Stimulated activated CD4-positive, alpha-beta T cell treated with anti-CD3 and anti-CD28 coated beads, Interleukin-4, amount 100 ng/mL, for 48 hours (primary cell): ENCODE measurements at places on chromosomes 2 and 18.

- peak; percentile 60 for DNase-seq
Observed at GRCh38 chr18:48777026-48777743, 173.6 kb downstream of the SMAD7 start.

GRCh38 chr2:238005528-238005927, 38.7 kb downstream of the UBE2F start:
- no peak for DNase-seq

- DNase-seq, result no peak
Observed at GRCh38 chr2:207869784-207870778, 100.4 kb upstream of the FZD5 start.

GRCh38 chr18:61752973-61753372, 139.8 kb downstream of the RNF152 start:
- DNase-seq, result no peak

GRCh38 chr18:13381944-13382365, 163.4 kb downstream of the LDLRAD4 start:
- no peak for DNase-seq

DNA sequence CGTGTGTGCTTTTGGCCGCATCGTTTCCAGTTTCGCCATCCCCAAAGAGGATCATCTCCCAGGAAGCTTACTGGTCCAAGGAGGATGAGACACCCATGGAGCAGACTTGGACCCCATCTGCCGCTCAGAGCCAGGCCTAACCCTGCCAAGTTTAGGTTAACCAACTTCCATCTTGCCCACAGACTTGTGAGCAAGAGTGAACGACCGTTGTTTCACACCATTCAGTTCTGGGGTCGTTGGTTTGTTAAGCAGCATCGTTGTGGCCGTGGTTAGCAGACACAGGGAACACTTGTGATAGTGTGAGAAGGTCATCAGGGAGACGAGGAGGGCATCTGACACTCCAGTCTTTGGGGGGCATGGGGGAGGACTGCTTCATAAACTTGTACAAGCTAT, 15.1 kb downstream of the IL1R2 start:
- DNase-seq, result no peak

DNA sequence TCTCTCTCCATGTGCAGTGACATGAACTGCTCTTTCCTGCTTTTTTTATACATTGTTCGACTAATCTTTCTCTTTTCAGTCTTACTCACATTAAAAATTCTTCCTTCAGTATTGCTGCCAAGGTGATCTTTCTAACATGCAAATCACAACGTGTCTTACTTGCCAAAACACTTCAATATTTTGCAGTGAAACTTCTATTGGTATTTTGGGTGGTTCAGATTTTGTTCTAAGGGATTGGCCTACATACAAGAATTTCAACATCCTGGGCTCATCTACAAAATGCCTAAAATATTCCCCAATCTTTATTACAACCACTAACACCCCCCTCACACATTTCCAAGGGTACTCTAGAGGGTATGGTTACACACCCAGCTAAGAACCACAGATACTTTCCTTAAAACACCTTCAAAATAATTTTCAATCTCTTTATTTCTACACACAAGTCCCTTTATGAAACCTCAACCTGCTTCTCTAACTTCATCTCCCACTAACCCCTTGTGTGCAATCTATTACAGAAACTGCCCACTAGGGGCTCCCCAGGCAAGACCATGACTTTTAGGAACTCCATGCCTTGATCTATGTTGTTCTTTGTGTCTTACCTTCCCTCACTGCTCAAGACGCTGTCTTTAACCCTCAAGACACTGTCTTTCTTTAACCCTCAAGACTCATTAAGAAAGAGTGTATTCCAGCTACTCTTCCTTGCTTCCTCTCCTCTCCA, 50.9 kb downstream of the COL3A1 start:
- no peak for DNase-seq

DNA sequence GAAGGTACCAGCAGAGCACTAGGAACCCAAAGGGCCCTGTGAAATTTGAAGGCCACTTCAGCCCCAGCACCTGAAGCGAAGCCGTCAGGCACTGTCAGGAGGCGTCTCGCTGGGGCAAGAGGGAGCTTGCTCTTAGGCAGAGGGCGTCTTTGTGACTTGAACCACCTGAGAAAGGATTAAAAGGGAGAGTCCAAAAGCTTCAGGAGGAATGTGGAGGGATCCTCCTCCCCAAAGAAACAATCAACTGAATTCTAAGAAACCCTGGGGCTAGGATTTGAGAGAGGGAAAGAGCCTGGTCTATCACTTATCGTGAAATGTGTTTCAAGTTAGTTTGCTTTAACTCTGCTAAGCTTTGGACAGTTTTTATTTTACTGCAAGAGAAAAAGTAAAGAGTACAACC, 324.9 kb upstream of the SOX11 start:
- no peak for DNase-seq

DNA sequence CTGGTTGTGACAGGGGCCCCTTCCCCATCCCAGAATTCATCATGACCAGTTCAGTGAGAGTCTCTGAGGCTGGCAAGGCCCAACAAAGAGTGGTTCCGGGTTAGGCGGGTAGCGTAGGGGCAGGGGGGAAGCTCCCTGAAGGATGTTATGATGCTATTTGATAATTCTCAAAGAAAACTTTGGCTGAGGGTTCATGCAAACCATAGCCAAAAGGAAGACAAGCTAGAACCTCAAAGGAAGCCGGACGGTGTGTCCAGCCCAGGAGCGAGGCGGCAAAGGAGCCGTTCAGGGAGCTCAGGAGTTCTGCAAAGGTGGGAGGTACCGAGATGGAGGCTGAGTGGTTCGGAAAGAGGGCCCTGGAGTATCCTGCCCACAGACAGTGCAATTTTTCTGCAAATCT, 226.8 kb upstream of the RAB6C start:
- no peak for DNase-seq

GRCh38 chr2:60438653-60439052, 114.8 kb downstream of the BCL11A start:
- no peak for DNase-seq

DNA sequence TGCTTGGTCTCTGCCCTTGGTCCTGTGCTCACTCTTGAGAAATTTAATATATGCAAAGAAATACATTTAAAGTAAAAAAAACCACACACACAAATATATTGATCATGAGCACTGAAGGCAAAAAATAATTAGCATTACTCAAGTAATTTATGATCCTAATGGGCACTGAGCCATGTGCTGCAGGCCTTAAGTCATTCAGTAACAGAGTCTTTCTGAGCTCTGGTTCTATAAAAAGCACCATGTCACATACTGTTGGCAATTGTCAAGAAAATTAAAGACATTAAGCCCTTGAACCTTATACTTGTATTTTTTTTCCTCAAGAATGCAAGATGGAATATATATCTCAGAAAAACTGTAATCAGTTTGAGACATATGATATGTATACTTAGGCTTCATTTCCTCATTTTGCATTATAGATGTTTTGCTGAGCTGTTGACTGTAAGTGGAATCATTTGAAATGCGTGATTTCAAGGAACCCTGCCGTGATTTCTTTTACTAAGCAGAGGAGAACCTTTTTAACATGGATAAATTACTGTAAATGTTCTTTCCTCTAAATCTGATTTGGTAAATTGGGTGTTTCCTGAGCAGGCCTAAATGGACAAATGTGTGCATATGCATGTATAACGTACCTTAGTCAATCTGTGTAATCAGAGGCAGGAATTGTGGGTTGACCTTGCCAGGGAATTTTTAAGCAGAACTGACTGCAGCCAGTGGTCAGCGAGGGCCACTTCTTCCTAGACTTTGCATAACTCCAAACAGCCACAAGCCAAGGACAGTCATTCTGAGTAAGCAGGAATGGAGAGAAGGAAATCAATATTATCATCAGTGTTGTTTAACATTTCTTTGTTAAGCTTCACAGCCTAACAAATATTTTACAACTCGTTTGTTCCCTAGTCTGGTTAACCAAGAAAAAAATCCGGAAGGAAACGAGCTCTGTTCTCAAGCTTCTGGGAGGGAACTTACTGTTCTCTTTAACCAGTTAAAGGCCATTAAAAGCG, 191.5 kb upstream of the ATP5MC3 start:
- no peak for DNase-seq

- no peak for DNase-seq
Observed at GRCh38 chr18:44541159-44541558, 139.5 kb upstream of the SETBP1 start.

DNA sequence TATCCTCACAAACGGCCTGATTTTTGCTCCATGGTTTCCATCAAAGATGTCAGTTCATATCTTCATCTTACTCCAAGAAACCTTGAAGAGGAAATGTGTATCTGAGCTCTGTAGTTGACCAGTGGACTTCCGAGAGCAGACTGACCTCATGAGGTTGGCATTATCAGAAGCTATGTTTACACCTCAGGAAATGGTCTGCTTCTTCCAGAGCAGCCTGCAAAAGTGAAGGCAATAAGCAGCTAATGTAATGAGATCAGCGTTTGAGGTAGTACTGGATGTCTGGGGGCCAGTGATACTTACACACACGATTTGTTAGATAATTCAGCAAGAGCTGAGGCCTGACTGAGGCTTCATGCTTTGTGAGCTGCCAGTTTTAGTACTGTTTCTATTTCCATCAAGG, 189.7 kb downstream of the LRRTM1 start:
- no peak for DNase-seq
